ENCODE measurements at places on chromosomes 13 and 19.

- DNase-seq, result peak; percentile 98
Measured at GRCh38 chr19:53942001-53942786, 20.5 kb upstream of the CACNG8 start.

DNA sequence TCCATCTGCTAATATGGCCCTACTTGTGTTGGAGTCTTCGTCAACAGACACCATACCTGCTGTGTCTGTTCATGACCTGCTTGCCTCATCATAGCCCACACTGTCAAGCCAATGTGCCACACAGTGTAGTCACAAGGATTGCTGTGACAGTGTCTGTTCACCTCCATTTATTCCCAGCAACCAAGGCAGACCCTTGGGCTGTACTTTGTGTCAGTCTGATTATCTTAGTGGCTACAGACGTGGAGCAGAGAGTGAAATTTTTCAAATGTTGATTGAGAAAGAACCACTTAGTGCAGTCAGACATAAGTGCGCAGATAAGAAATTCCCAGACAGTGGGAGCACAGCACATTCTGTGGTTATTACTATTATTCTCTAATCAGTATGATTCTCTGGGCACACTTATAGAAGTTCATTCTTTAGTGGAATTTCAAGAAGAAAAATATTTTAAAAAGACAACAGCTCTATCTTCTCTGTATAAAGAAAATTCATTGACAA lies 184.6 kb downstream of the GPC6 start:
- DNase-seq, result no peak

DNA sequence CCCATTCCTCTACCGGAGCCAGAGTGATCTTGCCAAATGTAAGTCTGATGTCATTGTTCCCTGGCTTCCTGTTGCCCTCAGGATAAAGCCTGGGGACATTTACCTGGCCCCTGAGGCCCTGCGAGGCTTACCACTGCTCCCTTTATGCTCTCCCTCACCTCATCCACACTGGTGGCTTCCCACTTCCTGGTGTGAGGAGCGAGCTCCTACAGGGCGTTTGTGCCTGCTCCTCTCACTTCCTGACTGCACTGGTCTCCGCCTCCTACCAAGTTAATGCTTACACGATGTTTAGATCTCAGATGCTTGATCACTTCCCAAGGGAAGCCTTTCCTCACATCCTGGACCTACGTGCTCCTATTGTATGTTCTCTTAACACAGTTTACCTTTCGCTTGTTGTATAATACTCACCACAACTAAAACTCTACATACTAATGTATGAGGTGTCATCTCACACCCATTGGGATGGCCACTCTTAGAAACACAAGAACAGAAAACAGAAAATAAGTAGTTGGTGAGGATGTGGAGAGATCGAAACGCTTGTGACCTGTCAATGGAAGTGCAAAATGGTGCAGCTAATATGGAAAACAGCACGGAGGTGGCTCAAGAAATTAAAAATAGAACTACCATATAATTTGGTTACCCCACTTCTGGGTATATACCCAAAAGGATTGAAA lies 177.6 kb downstream of the SHISA2 start:
- no peak for DNase-seq

- DNase-seq, result no peak
Measured at GRCh38 chr19:49782515-49782914, 15.7 kb downstream of the AP2A1 start.

- no peak for DNase-seq
Measured at GRCh38 chr13:34944274-34944634, 2.2 kb downstream of the NBEA start.

- no peak for DNase-seq
Measured at GRCh38 chr13:53324656-53325055, 296.0 kb downstream of the OLFM4 start.

GRCh38 chr13:63381078-63381859 lies 1965.6 kb upstream of the PCDH20 start:
- no peak for DNase-seq

DNA sequence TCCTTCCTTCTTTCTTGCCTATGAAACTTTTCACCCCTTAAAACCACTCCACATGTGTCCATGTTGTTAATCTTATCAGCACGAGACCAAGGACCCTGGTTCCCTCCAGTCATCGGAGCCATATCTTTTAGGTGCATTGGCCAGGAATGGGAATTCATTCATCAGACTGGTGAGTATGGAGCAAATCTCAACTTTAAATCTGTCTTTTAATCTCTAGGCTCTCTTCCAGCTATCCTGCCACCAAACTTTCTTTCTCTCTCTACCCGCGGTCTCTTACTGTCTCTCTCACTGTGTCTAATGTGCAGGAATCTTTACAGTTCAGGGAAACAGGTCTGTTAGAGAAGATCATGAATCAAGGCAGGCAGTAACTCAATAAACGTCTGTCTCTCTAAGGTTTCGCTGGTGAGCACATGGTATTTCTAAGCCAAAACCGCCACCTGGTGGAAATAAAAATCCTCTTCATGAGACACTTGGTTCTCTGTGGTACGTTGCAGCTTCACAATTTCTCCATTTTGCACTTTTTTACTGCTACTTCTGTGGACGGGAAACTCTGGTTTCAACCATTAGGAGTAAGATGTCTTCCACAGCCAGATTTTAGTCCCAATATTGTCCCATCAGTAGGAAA lies 16.1 kb downstream of the LGALS16 start:
- peak; percentile 55 for DNase-seq

DNA sequence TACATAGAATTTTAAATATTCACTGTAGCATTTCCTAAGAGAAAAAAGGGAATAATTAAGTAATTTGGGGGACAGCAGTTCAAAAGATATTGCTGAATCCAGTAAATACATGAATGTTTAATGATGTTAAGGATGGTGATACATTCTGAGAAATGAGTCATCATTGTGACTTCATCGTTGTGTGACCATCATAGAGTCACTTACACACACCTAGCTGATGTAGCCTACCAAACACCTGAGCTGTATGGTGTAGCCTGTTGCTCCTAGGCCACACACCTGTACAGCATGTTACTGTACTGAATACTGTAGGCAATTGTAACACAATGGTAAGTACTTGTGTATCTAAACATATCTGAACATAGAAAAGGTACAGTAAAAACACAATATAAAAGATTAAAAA lies 34.8 kb downstream of the ATP7B start:
- no peak for DNase-seq

GRCh38 chr19:33397536-33398360 lies 24.2 kb downstream of the CEBPG start:
- peak; percentile 66 for DNase-seq

GRCh38 chr19:35162471-35163326 lies 8.2 kb downstream of the FXYD5 start:
- no peak for DNase-seq

- no peak for DNase-seq
Measured at GRCh38 chr13:41056194-41056593, 5.1 kb upstream of the WBP4 start.

GRCh38 chr19:30536975-30537374 lies 164.8 kb downstream of the ZNF536 start:
- no peak for DNase-seq

- DNase-seq, result peak; percentile 34
Measured at GRCh38 chr19:44576843-44577565, 36.4 kb upstream of the IGSF23 start.

DNA sequence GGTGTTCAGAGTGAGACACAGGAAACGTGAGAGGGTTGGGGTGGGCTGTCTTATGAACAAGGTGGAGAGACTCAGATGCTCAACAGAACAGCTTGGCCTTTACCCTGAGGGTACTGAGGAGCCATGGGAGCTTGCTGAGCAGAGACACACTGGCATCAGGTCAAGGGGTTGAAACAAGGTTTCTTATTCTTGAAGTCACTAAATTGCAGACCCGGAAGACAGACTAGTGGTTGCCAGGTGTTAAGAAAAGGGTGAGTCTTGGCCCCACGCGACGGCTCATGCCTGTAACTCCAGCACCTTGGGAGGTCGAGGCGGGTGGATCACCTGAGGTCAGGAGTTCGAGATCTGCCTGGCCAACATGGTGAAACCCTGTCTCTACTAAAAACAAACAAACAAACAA lies 22.4 kb downstream of the CACNG6 start:
- DNase-seq, result no peak

GRCh38 chr13:91146601-91147000 lies 200.9 kb upstream of the MIR17HG start:
- DNase-seq, result no peak

DNA sequence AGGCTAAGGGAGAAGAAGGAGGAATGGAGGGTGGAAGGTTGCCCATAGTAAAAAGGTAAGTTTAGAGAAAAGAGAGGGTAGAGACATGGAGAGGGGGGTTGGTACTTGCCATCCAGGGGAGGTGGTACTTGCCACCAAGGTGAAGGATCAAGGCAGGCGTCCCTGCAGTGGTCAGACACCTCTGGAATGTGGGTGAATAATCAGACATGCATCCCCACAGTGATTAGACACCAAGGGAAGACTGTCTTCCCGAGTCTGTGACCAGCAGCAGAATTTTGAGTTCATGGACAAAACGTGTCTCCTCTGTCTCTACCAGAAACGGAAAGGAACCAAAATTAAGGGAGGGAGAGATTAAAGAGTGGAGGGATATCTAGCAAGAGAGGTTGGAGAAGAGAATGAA lies 27.1 kb upstream of the IGFL1 start:
- DNase-seq, result no peak

- no peak for DNase-seq
Measured at GRCh38 chr19:30402436-30403202, 30.4 kb downstream of the ZNF536 start.

- DNase-seq, result no peak
Measured at GRCh38 chr19:34353546-34353945, 11.4 kb upstream of the GPI start.

DNA sequence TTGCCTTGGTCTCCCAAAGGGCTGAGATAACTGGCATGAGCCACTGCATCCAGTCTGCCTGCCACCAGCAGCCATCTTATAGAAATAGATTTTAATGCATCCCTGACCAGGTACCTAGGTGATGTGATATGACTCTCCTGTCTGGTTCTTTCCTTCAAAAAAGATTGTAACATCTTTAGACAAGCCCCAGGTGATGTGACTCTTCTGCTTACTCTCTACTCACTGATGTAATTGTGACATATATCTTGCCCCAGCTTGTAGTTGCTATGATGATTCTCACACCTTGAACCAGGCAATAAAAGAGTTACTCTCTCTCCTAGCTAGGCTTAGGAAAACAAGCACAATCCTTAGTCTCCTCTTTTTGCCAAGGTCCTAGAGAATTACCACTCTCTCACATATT lies 30.6 kb upstream of the ZNF681 start:
- DNase-seq, result no peak

DNA sequence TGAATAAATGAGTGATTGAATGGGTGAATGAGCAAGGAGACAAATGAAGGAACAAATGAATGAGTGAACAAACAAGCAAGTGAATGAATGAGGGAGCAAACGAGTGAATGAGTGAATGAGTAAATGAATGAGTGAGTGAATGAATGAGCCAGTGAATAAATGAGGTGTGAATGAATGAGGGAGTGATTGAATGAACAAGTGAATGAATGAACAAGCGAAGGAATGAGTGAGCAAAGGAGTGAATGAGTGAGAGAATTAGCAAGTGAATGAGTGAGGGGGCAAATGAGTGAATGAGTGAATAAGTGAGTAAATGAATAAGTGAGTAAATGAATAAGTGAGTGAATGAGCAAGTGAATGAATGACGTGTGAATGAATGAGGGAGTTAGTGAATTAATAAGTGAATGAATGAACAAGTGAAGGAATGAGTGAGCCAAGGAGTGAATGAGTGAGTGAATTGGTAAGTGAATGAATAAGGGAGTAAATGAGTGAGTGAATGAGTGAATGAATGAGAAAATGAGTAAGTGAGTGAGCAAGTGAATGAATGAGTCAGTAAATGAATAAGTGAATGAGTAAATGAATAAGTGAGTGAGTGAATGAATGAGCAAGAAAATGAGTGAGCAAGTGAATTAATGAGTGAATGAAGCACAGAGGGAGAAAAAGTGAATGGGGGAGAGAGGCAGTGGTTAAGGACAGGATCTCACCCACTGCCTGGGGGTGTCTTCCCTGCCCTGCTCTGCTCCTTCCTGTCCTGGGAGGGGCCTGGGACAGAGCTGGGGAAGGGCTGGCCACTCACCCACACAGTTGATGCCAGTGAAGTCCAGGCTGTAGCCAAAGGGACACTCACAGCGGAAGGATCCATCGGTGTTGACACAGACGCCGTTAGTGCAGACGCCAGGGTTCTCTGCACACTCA lies 36.4 kb downstream of the CCL25 start:
- no peak for DNase-seq

GRCh38 chr19:14563989-14564651 lies 7.7 kb downstream of the NDUFB7 start:
- DNase-seq, result peak; percentile 92

DNA sequence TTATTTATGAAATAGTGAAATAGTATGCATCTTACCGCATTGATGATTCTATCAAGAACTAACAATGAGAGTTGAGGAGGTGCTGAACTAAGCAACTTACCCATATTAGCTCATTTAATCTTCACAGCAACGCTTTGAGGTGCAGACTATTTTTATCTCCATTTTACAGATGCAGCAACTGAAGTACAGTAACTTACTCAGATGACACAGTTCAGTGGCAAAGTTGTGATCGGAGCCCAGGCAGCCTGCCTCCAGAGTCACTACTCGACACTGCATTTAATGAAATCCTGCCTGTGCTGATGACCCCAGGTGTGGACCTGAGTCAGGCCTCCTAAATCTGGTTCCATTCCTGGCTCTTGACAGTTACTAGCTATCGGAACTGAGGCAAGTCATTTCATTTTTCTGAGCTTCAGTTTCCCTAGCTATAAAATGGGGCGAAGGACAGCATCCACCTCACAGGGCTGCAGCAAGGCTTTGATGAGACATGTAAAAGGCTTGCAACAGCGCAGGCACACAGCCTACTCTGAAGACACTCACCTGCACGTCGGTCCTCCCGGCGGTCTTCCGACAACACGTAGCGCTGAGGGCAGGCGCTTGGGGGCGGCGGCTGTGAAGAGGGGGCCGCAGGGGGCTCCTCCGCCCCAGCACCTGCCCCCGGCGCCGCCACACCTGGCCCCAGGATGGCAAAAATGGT lies 1.5 kb downstream of the MYPOP start:
- no peak for DNase-seq

DNA sequence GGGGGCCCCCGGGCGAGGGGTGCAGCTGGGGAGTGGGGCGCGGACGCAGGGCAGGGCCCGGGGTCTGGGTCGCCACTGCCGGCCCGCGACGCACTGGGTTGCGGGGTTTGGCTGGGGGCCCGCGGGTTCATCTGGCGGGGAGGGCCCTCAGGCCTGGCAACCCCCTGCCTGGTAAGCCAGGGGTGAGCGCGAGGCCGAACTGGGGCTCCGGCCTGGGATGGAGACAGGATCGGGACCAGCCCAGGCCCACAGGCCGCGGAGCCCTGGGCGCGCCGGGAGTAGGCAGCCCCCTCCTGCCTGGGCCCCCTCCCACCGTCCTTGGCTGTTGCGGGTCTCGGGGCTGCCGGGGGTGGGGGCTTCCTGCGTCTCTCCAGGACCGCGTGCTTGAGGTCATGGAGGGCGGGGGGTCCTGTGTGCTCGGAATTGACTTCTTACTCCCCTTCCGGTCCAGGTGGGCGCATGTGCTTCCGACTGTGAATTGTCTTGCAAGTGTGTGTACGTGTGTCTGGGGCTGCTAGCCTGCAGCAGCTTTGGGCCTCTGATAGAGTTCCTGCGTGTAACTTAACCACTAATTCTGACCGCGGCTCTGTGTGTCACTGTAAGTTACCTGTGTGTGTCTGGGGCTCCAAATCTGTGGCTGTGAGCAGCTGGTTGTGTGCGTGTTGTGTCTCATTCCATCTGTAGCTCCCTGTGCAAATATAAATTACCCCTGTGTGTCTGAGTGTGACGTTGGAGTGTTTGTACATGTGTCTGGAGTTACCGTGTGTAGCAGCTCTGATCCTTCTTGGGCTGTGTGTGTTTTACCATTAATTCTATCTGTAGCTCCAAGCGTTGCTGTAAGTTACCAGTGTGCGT lies 751 bp downstream of the GRAMD1A start:
- peak; percentile 33 for DNase-seq

Measured in HEK293T (cell line).